ENCODE measurements at places on chromosomes 1 and 21. TPM values are rescaled to one million over a fixed set of nuclear protein-coding genes. Genes with fewer than 3 reads are reported as not detected.

- no peak for DNase-seq
Measured at GRCh38 chr21:29825936-29826335, 113.9 kb downstream of the GRIK1 start.

- DNase-seq: no peak
Measured at GRCh38 chr1:77282866-77283539, 1.2 kb downstream of the AK5 start.

GRCh38 chr1:11664336-11665065, 501 bp downstream of the FBXO6 start:
- DNase-seq: no peak

DNA sequence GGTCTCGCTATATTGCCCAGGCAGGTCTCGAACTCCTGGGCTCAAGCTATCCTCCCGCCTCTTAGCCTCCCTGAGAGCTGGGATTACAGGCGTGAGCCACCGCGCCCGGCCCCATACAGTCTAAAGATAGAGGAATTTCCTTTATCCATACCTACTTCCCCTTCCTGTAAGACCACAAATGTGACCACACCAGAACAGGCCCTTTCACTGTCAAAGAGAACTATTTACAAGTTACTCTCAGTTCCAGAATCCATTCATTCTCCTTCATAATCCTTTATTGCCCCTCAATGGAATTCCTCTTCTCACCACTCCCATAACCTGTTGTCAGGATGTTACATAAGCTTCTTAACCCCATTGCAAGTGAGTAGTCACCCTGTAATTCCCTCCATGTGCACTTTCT, 26.3 kb upstream of the SLC5A9 start:
- no peak for DNase-seq

GRCh38 chr1:28308750-28309149, 20.1 kb upstream of the MED18 start:
- no peak for DNase-seq

- DNase-seq: no peak
Measured at GRCh38 chr1:159750621-159751020, 30.1 kb upstream of the DUSP23 start.

DNA sequence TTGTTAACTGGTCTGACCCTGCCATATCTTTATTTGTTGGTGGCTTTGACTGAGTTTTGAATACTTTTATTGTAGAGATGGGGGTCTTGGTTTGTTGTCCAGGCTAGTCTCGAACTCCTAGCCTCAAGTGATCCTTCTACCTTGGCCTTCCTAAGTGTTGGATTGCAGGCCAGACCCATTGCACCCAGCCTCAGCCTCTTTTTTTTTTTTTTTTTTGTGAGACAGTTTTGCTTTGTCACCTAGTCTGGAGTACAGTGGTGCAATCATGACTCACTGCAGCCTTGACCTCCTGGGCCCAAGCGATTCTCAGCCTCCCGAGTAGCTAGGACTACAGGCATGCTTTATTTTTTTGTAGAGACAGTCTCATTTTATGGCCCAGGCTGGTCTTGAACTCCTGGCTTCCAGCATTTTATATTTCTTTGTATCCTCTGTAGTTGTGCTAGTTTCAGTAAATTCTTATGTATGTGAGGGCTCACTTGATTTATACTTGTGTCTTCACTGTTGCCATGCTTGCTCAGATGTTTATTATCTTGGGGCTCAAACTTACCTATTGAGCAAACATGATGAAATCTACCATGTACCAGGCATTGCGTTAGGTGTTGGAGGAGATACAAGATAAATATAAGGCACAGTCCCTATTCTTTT, 24.1 kb downstream of the THRAP3 start:
- no peak for DNase-seq

DNA sequence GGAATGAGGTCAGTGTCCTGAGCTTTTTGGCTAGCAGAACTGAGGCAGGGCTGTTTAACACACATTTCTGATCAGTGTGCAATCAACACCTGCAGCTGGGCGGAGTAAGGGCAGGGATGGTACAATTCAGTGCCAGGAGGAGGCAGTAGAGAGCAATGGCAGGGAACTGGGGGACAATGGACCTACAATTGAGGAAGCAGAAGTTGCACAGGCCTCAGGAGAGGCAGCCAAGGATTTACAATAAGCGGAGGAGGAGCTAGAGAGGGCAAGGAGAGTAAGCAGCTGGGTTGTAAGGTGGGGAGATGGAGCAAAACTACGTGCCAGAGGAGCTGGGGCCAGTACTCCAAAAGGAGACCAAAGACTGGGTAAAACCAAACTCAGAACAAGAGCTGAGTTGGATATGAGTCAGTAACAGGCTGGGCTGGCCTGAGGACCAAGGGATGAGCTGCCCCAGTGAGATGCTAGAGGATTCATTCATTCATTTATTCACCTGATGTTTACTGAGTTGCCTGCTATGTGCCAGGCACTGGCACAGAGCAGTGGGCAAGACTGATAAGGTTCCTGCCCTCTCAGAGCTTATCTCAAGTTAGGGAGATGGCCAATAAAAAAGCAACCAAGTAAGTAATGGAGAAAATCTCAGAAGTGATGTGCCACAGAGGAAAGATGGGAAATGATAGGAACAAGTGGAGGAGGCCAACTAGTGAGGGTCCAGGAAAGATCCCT, 10.4 kb upstream of the GALE start:
- peak; percentile 43 for DNase-seq

- no peak for DNase-seq
Measured at GRCh38 chr1:179510038-179510437, 65.7 kb downstream of the NPHS2 start.

The FNDC5 gene
- 0.78 TPM for polyA plus RNA-seq

The CDK18 gene
- polyA plus RNA-seq: 5.4 TPM
